ENCODE measurements at places on chromosomes 11 and 22.

DNA sequence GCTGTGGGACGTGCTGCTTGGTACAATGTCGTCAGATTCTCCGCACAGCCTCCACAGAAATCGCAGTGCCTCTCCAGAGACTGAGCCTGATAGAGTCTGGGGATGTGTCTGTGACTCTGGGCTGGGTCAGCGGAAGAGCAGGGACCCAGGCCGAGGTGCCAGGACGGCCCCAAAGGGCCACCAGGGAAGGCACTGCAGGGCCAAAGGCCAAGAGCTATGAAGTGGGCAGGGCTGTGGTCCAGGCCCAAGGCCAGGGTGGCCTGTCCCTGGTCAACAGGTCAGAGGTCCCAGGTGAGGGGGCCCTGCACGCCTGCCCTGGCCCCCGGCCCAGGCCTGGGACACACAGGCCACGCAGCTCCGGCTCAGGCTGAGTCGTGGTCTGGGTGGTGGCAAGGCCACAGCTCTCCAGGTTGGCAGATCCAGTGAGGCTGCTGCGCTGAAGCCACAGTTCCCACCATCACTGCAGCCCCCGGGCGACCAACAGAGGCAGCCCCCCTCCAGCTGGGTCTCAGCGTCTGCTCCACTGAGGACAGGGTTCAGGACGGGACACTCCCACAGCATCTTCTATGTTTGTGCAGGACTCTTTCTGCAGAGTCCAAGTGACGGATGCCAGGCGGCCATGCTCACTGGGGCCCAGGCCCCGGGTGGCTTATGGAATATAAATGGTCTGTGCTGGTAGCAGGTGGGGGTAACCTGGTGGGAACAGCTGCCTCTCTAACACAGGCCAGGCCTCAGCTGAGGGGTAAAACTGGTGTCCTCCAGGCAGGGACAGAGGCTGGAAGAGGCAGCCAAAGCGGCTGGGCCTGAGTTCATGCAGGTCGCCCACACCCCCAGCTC, 4.8 kb upstream of the PIM3 start:
- no peak for DNase-seq

- no peak for DNase-seq
Measured at GRCh38 chr22:24225044-24225601, 19.8 kb downstream of the GGT5 start.

DNA sequence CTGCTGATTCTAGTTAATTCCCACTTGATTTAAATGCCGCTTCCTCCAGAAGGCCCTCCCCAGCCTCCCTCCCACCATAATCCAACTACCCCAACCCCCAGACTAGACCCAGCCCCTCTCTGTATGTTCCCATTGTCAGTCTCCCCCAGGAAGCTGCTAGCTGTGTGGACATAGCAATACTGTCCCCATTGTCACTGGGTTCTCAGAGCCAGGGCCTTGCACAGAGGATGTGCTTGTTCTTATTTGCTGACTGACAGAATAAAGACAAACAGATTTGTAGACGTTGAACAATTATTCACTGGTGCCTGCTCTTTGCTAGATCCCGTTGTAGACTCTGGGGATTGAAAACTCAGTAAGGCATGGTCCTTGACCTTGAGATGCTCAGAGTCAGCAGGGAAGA, 45.7 kb upstream of the NAV2 start:
- DNase-seq = no peak

- DNase-seq = no peak
Measured at GRCh38 chr11:4862447-4863236, 13.6 kb upstream of the OR51S1 start.

- DNase-seq = no peak
Measured at GRCh38 chr11:112558691-112559090, 298.0 kb upstream of the PLET1 start.

DNA sequence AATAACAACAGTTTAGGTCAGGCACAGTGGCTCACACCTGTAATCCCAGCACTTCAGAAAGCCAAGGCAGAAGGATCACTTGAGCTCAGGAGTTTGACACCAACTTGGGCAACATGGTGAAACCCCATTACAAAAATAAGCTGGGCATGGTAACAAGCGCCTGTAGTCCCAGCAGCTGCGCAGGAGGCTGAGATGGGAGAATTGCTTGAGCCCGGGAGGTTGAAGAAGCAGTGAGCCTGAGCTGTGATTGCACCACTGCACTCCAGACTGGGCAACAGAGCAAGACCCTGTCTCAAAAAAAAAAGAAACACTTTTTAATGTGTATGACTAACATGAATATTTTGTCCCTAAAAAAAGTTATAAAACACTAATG, 24.5 kb upstream of the TFIP11 start:
- DNase-seq = no peak

DNA sequence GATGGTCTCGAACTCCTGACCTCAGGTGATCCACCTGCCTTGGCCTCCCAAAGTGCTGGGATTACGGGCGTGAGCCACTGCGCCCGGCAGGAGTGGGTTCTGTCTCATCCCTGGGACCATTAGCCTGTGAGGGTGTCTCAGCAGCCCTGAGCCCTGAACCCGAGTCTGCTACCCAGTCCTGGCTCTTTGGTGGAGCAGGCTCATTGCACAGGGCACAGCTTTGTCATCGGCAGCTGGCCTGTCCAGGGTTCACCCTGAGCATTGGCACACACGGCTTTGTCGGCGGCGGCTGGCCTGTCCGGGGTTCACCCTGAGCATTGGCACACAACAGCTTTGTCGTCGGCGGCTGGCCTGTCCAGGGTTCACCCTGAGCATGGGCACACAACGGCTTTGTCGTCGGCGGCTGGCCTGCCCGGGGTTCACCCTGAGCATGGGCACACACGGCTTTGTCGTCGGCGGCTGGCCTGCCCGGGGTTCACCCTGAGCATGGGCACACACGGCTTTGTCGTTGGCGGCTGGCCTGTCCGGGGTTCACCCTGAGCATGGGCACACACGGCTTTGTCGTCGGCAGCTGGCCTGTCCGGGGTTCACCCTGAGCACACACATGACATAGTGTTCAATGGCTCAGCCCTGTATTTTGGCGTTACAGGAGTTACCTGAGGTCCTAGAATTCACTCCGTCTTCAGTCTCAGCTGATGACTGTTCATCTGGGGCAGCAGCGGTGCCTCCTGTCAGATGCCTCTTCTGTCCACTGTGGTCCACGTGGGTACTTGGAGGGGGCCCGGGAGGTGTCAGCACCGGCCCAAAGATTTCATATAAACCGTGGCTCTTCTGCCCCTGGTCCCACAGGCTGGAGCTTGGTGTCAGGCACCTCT, 1082.5 kb downstream of the BRD1 start:
- no peak for DNase-seq
